Daoy (cell line): ENCODE measurements at places on chromosomes 1 and 21. TPM values are rescaled to one million over a fixed set of nuclear protein-coding genes. Genes with fewer than 3 reads are reported as not detected.

DNA sequence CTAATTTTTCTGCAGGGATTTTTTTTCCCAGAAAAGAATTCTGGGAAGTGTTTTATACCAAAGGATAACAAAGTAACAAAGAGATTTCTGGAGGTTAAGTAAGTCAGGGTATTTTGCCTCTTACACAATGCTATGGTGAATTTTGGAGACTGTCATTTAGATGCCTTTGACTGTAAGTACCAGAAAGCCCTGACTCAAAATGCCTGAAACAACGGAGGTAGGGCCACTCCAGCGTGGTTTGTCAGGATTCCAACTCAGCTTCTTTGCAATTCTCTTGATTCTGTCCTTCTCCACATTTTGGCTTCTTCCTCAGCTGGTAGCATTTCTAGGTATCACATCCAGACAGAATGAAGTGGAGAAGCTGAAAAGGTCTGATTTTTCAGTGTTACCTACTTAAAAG is 106.5 kb downstream of the UCHL5 start:
- DNase-seq, result peak; percentile 6

- peak; percentile 49 for DNase-seq
Observed at GRCh38 chr1:230772457-230773395, 25.5 kb downstream of the CAPN9 start.

DNA sequence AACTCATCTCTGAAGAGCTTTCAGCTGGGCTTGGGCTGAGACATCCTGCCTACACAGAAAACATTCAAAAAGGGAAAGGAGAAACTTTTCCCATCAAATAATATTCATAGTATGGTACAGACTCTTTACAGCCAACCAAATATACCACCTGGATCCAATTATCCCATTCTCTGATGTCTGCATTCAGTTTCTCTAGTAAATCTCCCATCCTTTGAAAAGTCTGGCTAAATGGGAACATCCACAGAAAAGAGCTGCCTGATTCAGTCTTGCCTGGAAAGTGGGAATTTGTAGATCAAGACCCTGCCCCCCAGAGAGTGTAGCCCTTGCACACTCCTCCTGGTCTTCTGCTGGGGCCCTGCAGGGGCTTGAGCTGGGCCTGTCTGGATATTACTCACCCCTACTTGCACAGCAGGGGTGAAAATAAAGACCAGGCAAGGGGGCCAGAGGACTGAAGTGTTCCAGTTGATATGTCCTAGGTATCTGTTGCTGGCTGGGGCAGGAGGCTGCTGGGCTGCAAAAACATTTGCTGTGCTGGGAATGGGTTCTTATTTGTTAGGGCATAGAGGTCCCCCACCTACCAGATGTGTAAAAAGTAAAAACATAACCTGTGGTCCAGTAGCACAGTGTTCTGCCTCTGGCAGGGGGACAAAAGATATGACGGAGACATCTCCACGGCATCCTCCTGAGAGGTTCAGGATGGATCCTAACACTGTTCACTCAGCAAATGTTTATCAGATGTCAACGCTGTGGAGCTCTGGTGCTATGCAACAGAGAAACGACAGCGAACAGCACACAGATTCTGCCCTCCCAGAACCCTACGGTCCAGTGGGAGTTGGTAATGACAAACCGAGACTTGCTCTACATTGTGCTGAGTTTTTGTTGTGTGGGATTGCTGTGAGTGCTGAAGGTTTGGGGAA is 140.3 kb downstream of the PLXNA2 start:
- DNase-seq, result no peak

- peak; percentile 13 for DNase-seq
Observed at GRCh38 chr1:207619871-207620542, 24.9 kb upstream of the CR1L start.

- DNase-seq, result peak; percentile 42
Observed at GRCh38 chr1:226082959-226083301, 20.4 kb downstream of the H3-3A start.

Gene CHI3L1
- not detected in 2 replicates for total RNA-seq

Gene RALGPS2
- total RNA-seq, result 5.5 and 17.5 TPM in 2 replicates

GRCh38 chr21:27275294-27275927 is 308.5 kb upstream of the ADAMTS5 start:
- DNase-seq, result peak; percentile 37

GRCh38 chr1:207364614-207365013 is 43.1 kb downstream of the CD55 start:
- DNase-seq, result no peak

- DNase-seq, result peak; percentile 29
Observed at GRCh38 chr1:67830226-67830625, 3.0 kb downstream of the GNG12 start.

DNA sequence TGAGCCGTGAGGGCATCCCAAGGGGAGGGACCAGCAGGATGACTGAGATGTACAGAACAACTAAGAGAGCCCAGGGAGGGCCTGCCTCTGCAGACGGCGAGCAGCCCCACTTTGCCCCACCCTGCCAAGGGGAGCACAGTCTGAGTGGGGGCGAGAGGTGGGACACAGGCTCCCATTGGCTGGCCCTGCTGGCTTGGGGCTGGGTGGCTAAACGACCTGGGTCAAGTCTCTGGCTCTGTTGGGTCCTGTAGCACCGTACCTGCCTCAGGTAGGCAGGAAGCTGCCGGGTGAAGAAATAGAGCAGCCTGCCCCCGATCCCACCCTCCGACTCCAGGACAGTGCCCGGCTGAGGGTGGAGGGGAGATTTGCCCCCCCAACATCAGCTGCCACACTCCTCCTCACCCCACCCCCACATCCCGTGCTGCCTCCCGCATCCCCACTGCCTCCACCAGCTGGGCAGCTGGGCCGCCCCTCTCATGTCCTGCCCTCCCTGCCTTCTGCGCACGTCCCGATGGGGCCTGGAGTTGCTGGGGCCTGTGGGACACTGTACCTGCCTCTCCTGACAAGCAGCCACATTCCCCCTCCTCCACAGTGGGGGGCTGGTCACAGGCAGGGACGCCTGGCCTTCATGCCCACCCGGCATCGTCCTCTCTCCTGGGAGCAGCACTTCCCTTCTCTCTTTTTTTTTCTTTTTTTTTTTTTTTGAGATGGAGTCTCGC is 12.6 kb upstream of the PLEKHG5 start:
- no peak for DNase-seq

DNA sequence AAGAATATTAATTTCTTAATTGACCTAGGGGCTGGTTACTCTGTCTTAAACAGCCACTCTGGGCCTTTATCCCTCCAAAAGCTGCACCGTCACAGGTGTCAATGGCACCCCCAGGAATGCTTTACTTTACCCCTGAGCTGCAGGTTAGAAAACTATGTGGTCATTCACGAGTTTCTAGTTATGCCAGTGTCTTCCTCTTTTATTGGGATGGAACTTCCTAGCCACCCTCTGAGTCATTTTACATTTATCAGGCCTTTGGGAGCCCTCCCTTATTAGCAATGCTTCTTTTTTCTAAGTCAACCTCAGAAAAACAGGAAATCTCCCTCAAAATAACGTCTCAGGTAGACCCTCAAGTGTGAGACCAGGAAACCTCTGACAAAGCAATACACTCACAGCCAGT is 59.4 kb upstream of the USH2A start:
- no peak for DNase-seq

Gene CRNN
- not detected in 2 replicates for total RNA-seq

GRCh38 chr1:93689521-93690223 is 8.0 kb upstream of the BCAR3 start:
- DNase-seq, result no peak

Gene HSD3B1
- not detected in 2 replicates for total RNA-seq

- no peak for DNase-seq
Observed at GRCh38 chr1:236150986-236151385, 8.6 kb downstream of the GPR137B start.

DNA sequence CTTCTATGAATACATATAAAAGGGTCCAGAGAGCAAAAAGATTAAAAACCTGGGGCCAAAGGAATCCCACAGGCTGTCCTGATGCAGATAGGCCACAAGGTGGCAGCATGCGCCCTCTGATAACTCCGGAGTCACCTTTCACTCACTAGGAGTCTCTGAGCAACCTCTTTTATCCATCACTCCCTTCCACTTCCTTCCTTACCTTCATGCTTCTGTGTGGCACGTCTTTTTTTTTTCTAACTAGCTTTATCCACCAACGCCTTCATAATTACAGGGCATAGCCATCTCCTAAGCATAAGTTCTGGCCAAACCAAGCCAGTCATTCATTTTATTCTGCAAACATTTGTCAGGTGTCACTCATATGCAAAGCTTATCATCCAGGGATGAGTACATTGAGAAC is 3.9 kb upstream of the PGLYRP4 start:
- DNase-seq, result peak; percentile 79

- no peak for DNase-seq
Observed at GRCh38 chr21:45876381-45877170, 105.0 kb upstream of the COL6A1 start.

DNA sequence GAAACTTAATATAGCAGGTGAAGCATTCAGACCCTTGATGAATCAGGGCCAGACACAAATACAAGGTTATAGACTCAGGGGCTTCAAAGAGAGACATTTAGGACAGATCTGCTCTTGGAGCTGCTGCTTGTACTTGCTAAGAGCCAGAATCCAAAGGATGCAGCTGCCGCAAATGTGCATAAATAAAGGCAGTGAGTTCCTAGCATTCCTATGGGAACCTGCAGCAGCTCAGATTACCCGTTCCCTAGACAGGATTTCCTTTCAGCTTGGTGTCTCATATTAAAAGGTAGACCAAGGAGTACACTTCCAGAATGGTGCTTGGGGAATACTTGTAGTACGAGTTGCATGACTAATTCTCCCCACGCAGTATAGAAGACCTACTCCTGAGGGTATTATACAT is 9.7 kb upstream of the LRRC53 start:
- DNase-seq, result no peak

DNA sequence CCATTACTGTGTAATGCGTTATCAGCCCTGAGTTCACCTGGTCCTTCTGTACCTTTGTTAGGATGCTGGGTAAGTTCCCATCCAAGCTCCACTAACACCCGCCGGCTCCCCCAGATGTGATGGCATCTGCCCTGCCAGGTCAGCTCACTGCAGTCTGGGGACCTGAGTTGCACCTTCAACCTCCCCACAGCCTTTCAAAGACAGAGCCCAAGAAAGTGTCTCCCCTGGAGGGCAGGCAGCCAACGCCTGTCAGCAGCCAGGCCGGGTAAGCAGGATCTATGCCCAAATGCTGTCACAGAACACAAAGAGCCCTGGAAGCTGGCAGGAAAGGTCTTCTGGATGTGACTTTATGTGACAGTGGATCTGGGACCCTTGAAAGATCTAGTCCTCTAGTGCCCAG is 13.7 kb downstream of the MRAP start:
- no peak for DNase-seq

Gene POU3F1
- total RNA-seq, result 1.1 and 3.7 TPM in 2 replicates

- peak; percentile 84 for DNase-seq
Observed at GRCh38 chr1:27542463-27543273, 52.7 kb upstream of the WASF2 start.

DNA sequence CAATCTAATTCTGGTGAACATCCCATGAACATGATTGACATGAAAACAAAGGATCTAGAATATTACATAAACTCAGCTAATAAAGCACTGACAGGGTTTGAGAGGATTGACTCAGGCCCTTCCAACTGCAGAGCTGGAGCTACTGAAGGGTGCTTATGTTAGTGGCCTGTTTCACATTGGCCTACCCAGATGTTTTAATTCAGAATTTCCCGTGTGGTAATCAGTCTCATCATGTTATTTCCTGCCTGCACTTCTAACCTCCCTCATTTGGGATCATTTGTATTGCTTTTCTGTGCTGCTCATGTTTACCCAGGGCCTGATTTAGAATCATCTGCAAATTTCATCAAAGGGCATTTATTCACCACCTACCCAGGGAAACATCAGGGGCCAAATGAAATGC is 270.3 kb downstream of the PLPP3 start:
- DNase-seq, result no peak

- no peak for DNase-seq
Observed at GRCh38 chr1:68225781-68226180, 6.5 kb downstream of the WLS start.

Gene NT5C1A
- total RNA-seq, result not detected in 2 replicates

DNA sequence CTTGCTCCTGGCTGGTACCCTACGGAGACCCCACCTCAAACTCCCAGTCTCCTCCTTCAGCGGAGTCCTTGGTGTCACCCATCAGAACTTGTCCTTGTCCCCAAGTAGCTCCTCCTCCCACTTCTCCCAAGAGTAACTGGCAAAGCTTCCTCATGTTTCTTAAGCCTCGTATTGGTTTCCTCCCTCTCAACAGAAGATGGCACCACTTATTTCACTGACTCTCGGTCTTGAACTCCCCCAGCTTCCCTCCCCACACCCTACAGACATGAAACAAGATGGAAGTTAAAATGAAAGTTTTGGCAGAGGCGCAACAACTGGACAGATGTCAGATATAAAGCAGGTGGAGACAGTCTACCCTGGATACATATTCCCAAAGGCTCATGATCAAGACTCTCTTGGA is 13.4 kb downstream of the RAB7B start:
- no peak for DNase-seq

- no peak for DNase-seq
Observed at GRCh38 chr1:48844187-48844586, 67.5 kb upstream of the BEND5 start.

Gene RHD
- not detected in 2 replicates for total RNA-seq

- DNase-seq, result no peak
Observed at GRCh38 chr1:230283678-230284077, 142.5 kb downstream of the PGBD5 start.

Gene DPT
- total RNA-seq, result 0.24 and 0.69 TPM in 2 replicates

DNA sequence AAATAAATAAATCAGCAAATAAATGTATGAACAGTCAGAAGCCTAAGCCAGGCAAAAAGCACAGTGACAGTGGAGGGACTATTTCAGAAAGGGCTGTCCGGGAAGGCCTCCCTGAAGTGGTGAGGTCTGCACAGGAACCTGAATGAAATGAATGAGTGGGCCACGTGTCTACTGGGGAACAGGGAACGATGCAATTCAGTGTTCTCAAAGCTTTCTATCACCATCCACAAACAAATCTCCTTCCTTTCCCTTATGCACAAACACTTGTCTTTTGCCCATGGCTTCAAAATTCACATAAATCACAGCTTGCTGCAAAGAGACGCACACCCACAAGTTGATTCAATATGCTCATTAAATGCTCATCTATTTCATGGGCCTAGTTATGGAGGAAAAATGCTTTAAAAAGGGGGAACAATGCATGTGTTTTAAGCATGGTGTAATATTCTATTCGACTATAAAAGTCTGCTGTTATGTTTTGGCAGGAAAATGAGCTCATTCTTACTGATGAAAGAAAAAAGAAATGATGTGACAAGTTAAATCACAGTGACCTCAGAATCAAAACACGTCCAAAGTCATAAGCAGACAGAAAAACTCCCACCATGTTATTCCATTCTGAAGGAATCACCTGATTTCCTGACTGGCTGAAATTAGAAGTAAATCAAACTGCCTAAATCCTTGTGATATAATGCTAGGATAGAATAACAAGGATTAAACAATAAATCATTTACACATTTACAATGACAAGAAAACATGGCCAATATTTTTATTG is 21.6 kb downstream of the URB1 start:
- DNase-seq, result no peak

GRCh38 chr1:101002551-101002950 is 23.0 kb downstream of the DPH5 start:
- DNase-seq, result peak; percentile 52
